ENCODE measurements at places on chromosomes 12 and 14. TPM values are rescaled to one million over a fixed set of nuclear protein-coding genes. Genes with fewer than 3 reads are reported as not detected.

Gene EML1
- total RNA-seq: 91.5 TPM

Gene SMCO3
- 0.16 TPM for total RNA-seq

Gene CCDC197
- total RNA-seq: not detected

Gene NUAK1
- total RNA-seq: 5.8 TPM

Gene ADIPOR2
- 25.2 TPM for total RNA-seq

Gene FICD
- 2.9 TPM for total RNA-seq

Gene GALNT8
- total RNA-seq: 1.8 TPM

DNA sequence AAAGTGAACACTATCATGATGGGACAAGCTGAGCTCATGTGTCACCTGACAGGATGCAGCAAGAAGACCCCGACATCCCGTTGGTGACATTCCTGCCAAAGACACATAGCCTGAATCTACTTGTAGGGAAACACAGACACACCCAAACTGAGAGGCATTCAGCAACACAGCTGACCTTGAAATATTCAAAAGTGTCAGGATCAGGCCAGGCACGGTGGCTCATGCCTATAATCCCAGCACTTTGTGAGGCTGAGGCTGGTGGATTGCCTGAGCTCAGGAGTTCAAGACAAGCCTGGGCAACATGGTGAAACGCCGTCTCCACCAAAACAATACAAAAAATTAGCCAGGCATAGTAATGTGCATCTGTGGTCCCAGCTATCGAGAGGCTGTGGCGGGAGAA lies 232.0 kb upstream of the PLXNC1 start:
- DNase-seq: no peak

DNA sequence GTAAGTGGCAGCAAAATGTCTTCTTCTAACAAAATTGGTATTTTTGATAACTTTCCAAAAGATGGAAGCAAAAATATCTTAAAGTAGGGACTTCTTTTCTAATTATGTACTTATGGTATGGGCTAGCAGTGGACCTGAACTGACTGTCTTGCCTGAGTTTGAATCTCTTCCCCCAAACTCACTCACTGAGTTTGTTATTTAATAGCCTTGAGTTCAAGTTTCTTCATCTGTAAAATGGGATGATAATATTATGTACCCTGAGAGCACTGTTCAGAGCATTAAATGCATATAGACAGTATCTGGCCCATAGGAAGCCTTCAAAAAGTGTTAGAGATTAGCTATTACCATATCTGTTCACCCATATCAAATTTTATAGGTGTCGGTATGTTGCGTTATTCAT lies 210.4 kb upstream of the NUDT4 start:
- no peak for DNase-seq

DNA sequence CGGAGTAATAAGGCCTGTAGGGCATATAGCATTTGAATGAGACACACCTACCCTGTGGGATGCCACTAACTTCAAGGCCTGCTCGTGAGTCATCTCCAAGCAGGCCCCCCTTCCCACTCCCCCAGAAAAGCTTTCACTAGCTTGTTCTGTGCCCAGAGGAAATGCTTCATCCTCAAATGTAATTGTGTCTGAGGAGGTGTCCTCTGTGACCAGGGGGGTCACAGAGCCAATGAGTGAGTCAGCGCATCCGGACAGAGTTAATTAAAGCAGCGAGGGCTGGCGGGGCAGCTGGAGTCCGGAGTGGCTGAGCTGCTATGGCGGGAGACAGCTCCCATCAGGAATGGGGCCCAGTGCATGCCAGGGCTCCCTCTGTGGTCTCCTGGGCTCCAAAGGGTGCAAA lies 27.0 kb upstream of the ESRRB start:
- DNase-seq: no peak

DNA sequence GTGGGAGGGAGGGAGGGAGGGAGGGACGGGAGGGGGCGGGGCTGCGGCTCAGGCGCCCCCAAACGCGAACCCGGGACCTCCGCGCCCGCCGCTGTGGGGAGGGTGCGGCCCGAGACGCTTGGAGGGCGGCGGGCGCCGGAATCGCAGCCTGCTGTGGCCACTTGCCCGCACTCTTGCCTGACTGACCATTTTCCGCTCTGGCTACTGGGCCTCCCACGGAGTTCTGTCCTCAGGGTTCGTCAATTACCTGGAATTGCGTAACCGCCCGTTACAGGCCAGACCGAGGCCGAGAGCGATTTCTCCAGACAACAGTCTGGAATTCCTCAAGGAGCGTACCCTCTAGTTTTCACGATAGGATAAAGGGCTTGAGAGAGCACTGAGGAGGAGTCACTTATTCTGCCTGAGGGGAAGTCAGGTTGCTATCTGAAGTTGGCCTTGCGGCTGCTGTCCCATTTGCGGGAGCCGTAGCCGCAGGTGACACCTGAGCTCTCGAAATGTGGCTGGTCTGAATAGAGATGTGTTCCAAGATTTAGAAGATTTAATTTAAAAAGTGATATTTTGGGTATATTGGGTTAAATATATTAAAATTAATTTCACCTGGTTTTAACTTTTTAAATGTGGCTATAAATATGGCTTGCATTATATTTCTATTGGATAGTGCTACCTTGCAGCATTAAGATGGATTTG lies 446 bp upstream of the ZNF641 start:
- peak; percentile 93 for DNase-seq

DNA sequence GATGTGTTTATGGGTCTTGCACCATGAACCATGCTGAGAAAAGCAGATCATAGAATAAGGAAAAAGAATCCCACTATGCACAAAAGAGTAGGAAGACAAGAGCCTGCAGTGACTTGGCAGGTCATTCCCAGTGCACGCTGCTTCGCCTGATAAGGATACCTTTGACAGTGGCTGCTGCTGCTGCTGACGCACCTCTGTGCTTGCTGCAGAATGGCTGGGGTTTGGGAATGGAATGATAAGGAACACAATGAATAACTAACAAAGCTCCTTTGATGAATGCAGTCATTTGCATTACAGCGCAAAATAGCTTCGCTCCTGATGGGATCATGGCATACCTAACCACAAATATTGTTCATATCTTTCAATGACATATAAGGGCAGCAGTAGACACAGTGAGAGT lies 278.7 kb downstream of the PDZRN4 start:
- DNase-seq: no peak

DNA sequence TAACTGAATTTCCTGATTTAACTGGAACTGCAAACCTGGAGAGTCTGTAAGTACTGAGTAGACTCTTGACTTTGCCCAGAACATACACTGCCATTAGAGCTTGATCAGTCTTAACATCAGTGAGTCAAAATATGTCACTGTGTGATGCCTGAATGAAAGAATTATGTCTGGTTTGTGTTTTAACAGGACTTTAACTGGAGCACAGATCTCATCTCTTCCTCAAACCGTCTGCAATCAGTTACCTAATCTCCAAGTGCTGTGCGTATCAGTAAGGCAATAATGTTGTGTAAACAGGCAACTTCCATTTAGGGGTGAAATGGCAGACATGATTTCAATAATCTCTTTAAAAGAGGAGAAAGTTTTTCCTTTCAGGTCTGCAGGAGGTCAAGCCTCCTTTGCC lies 97.0 kb downstream of the ZFC3H1 start:
- DNase-seq: no peak

DNA sequence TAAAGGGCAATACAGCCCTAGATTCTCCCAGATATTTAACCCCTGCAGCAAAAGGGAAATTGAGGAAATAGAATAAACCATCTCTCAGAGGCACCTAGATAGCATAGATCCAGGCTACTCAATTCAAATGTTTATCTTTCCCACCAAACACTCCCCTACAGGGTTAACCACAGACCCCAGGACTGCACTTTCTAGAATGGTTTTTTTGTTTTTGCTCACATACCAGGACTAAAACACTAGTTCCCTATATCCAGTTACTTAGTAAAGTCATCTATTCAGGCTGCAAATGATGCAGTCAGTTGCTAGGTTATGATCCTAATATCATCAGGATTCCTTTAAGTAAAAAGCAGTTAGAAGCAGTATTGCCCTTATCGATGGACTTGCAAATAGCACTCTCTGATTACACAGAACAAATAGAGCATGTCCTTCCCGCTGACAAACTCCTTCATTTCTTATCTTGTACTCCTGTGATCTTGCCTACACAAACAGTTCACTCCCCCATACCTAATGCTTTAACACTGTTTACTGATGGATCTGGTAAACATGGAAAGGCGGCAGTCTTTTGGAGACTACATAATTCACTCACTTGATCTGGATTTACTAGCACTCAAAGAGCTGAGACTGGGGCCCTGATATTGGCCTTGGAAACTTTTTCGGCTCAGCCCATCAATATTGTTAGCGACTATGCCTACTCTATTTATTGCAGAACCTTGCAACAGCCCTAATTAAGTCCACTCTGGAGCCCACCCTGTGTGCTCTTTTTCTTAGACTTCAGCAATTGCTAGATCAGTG lies 257.2 kb upstream of the DIO2 start:
- DNase-seq: no peak

- no peak for DNase-seq
Observed at GRCh38 chr12:61029516-61029915, 1230.7 kb upstream of the USP15 start.

GRCh38 chr14:74841230-74842207 lies 34.4 kb downstream of the PROX2 start:
- DNase-seq: no peak

GRCh38 chr14:72024043-72024407 lies 91.8 kb downstream of the RGS6 start:
- DNase-seq: no peak

DNA sequence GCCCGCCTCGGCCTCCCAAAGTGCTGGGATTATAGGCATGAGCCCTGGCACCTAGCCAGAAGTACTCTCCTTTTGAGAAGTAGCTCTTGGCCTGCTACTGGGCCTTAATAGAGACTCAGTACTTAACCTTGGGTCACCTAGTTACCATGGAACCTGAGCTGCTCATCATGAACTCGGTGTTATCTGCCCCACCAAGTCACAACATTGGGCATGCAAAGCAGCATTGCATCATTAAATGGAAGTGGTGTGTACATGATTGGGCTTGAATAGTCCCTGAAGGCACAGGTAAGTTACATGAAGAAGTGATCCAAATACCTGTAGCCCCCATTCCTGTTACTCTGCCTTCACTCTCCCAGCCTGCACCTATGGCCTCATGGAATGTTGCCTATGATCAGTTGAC lies 18.0 kb upstream of the ATF7 start:
- no peak for DNase-seq

DNA sequence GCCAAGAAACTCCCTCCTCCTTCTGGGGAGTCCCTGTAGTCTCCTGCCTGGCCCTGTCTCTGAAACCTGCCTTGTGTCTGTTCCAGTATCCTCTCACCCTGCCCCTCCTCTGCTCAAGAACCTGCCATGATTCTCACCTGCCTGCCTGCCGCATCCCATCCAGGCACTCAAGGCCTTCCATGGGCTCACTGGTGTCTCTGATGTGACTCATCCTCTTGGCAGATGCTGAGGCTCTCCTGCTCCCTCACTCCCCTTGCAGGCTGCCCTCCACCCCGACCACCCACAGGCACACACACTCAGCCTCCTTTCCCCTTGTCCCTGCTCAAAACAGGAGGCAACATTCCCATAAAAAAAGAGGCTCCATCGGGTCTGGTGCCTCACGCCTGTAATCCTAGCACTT lies 5.8 kb upstream of the BEGAIN start:
- DNase-seq: peak; percentile 40

DNA sequence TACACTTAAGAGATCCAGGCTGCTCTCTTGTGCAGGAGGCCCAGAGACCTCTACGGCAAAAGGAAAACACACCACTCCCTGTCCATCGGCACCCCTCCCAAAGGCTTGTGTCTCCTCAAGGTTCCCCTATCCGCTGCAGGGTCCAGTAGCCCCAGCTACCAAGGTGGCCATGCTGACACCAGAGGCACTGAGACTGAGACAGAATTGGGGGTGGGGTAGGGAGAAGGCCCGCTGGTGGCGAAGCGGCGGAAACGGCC lies 590 bp downstream of the DDIT3 start:
- peak; percentile 82 for DNase-seq

- peak; percentile 89 for DNase-seq
Observed at GRCh38 chr12:4307593-4308333, 13.2 kb upstream of the TIGAR start.

DNA sequence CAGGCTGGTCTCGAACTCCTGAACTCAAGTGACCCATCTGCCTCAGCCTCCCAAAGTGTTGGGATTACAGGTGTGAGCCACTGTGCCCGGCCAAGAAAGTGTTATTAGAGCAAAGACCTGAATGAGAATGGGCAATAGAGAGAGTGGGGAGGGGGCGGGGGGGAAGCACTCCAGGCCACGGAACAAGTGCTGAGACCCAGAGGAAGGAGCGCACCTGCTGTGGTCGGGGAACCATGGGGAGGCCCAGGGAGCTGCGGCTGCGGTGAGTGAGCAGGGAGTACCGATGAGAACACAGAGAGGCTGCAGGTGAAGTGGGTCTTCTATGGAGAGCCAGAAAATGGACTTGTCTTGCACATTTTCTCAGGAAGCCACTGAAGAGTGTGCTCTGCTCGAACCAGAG lies 10.8 kb downstream of the SMIM41 start:
- no peak for DNase-seq

- DNase-seq: no peak
Observed at GRCh38 chr14:61145034-61145902, 135.9 kb downstream of the TMEM30B start.

GRCh38 chr12:52965337-52965731 lies 16.4 kb downstream of the KRT18 start:
- no peak for DNase-seq

DNA sequence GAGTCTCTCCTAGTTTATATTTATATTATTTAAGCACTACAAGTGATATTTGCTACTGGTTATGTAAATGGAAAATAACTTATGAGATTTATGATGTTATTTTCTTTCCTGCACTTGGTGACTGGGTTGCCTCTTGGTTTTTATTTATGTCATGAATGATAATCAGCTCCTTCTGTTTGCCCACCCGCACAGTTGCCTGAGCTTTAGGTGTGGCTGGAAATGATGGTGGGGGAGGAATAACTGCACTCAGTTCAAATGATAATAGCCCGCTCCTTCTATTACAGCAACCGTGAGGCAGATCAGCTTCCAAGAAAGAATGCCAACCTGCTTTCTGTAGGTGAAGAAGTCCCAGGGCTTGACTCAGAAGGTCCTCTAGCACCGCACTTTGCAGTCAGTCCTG lies 190.2 kb upstream of the CAND1 start:
- no peak for DNase-seq

DNA sequence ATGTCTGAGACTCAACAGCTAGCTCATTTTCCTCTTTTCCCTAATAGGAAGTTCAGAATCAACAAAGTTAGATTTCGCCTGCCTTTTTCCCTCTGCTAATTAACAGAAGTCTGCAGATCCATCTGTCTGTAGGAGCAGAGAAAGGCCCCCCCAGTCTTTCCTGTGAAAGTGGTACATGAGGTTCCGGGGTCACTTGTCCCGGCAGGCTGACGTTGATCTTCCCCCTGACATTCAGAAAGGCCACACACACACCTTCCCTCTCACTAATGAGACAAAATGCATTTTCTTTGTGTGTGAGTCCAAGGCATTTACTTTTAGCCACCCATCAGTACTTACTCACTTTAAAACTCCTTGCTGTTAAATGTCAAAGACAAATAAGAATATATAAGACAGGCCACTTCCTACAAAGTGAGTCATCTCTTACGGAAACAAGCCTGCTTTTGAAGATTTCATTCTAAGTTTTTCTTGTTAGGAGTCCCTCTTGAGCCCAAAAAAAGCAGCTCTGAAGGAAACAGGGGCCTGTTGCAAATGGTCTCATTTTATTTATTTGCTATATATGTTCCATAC lies 138.7 kb downstream of the TTC7B start:
- DNase-seq: no peak
